ENCODE measurements at places on chromosomes 13 and 19.

- no peak for DNase-seq
Observed at GRCh38 chr19:40216777-40217026, 1.5 kb downstream of the TTC9B start.

GRCh38 chr19:38691938-38692457, 44.5 kb downstream of the ACTN4 start:
- peak; percentile 86 for DNase-seq

DNA sequence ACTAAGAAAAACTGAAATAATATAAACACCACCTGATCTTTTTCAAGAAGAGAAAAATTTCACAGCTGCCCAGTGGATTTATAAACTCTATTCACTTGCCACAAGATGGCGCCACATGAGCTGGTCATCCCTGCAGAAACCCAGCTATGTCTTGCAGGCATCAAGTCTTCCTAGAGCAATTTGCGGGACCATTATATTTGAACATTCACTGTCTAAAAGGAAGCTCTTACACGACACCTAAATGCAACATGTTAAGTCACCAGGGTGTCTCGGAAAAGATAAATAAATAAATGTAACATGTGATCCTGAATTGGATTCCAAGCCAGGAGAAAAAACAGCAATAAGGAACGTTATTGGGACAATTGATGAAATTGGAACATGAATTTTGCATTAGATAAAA, 20.3 kb upstream of the AKT2 start:
- DNase-seq, result peak; percentile 64

- no peak for DNase-seq
Observed at GRCh38 chr19:54694648-54695047, 29.6 kb upstream of the KIR3DL3 start.

DNA sequence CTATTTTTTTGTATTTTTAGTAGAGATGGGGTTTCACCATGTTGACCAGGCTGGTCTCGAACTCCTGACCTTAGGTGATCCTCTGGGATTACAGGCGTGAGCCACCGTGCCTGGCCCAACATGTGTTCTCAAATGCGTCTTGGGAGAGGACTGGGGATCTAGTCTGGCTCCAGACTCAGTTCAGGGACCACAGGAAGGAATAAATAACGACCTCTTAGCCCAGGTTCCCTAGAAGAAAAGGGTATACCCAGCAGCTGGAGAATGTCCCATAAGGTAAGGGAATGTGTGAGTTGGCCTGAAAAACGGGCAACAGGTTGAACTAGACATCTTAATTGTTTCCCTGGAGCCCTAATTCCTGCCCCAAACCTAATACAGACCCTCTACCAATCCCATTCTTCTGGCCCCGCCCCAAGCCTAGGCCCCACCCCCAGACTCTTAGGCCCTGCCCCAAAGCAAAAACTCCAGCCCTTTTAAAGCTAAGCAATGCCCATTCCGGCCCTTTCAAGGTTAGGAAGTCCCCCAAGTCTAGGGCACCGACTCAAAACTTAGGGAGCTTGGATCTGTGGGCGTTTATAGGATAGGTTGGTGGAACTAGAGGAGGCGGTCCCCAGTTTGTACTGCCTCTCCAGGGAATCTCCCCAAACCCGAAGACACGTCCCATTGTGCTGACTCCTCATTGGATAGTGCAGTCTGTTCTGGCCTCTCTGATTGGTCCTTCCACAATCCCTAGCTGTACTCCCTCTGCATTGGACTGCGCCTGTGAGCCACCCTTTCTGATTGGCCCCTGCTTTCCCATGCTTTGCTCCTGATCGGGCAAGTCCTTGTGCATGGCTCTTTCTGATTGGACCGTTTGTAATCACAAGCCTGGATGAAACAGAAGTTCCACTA, 5.4 kb upstream of the LRFN1 start:
- DNase-seq, result no peak

GRCh38 chr13:73941752-73942151, 192.5 kb downstream of the KLF12 start:
- DNase-seq, result no peak

DNA sequence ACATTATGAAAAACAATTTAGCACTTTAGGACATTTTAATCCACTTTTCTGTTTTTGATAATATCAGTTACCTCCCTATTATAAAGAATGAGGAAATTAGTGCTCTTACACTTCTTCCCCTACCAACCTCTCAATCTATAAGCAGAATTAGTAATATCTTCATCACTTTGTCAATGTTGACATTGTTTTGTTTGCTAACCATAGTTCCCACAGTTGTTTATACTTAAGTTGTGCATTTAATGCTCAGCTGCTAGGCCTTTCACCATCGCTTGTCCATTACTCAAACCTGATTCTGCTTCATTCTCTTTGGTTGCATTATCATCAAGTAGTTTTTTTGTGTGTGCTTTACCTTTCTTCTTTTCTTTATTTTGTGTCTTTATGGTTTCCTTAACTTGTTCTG, 132.1 kb downstream of the CDK8 start:
- no peak for DNase-seq

DNA sequence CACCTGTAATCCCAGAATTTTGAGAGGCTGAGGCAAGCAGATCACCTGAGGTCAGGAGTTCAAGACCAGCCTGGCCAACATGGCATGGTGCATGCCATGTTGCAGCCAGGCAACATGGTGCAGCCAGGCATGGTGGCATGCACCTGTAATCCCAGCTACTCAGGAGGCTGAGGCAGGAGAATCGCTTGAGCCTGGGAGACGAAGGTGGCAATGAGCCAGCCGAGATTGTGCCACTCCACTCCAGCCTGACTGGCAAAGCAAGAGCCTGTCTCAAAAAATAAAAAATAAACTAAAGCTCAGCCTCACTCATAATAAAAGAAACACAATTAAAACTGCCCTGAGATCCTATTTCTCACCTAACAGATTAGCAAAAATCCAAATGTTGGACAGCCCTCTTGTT, 49.7 kb upstream of the MAP3K10 start:
- DNase-seq, result no peak

DNA sequence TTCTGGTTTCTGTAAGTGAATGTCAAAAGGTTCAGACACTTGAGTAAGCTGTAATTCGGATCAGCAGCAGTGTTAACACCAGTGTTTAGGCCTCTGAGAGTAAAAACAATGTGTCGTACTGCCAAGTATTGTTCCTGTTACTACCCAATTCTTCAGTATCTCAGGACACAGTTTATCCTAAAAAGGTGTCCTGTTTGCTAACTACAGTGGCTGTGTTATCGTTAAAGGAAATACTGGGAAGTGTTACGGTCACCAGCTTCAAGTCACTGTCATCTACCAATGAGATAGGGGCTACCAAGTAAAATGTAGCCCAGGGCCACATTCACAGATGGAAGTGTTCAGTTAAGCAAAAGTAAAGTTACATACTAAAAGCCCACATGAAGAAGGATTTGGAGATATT, 2.3 kb upstream of the UPF3A start:
- no peak for DNase-seq

DNA sequence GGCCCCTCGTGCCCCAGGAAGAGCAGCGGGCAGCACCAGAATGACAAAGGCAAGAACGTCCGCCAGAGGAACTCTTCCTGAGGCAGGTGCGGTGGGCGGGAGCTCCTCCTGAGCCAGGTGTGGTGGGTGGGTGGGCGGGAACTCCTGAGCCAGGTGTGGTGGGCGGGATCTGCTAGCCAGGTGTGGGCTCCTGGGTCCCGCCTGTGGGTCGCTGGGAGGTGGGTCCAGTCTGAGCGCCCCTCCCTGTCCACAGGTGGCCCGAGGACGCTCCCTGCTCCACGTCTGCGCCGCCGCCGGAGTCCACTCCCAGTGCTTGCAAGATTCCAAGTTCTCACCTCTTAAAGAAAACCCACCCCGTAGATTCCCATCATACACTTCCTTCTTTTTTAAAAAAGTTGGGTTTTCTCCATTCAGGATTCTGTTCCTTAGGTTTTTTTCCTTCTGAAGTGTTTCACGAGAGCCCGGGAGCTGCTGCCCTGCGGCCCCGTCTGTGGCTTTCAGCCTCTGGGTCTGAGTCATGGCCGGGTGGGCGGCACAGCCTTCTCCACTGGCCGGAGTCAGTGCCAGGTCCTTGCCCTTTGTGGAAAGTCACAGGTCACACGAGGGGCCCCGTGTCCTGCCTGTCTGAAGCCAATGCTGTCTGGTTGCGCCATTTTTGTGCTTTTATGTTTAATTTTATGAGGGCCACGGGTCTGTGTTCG, 7.0 kb upstream of the HCN2 start:
- DNase-seq, result no peak

DNA sequence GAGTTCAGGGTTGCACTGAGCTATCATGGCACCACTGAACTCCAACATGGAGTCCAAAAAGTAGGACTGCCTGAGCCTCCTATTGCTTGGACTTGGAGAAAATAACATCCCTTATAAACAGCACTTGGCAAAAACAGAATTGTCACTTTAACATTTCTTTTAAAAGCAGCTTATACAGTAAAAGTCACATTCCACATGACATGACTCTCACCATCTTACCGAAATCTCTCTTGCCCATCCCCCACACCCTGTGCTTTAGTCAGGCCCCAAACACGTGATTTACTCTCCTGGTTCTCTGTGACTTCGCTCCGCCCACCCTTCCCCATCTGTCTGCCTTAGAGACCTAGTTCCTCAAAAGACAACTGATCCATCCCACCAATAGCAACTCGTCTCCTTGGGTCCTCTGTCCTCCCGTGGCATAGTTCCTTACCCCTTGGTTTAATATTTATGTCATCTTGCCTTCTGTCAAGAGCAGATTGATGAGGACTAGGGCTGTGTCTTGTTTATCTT, 4.6 kb downstream of the SAFB start:
- peak; percentile 12 for DNase-seq

Measured in fibroblast of skin of left quadriceps (primary cell).